ENCODE measurements at places on chromosomes 1 and 21.

- no peak for DNase-seq
These were observed 20.4 kb upstream of the WARS2 start for GRCh38 chr1:119160866-119161265.

- no peak for DNase-seq
These were observed 2.0 kb upstream of the SMYD3 start for GRCh38 chr1:246508897-246509688.

DNA sequence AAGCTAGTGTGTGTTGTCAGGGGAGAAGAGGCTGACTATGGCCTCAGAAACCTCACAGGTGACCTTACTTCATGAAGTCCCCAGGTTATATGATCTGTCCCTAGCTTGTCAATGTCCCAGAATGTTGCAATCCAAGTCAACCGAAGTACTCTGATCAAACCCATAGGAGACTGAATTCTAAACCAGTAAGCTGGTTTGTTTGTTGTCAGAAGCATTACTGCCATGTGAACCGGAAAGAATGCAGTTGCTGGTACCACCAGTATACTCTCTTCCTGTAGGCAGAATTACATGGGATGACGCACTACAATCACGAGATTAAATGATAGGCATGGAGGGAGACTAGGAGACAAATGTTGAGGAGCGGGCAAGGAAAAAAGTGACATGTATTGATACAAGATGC lies 26.1 kb upstream of the MAN1A2 start:
- no peak for DNase-seq

DNA sequence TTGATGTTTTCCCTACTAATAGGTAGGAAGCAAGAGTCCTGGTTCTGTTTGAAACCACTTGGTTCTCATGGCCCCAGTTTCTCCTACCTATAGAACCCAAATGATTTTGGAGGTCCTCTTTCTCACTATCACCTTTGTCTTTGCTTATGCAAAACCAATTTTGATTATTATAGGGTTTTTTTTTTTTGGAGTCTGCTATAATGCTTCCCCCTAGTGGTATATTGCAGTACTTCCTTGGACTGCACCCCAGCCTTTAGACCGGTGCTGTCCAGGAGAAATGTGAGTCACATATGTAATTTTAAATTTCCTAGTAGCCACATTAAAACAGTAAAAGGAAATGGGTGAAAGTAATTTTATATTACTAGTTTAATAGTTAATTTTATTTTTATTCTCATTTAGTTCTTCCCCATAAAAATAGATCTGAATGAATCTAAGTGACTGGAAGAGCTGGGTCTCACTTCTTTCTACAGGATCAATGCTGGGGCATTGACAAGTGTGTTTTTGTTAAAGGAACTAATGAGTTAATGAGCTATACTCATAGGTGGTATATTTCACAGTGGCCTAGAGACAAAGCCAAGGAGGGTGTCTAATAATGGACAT lies 10.6 kb downstream of the FCMR start:
- DNase-seq, result no peak

DNA sequence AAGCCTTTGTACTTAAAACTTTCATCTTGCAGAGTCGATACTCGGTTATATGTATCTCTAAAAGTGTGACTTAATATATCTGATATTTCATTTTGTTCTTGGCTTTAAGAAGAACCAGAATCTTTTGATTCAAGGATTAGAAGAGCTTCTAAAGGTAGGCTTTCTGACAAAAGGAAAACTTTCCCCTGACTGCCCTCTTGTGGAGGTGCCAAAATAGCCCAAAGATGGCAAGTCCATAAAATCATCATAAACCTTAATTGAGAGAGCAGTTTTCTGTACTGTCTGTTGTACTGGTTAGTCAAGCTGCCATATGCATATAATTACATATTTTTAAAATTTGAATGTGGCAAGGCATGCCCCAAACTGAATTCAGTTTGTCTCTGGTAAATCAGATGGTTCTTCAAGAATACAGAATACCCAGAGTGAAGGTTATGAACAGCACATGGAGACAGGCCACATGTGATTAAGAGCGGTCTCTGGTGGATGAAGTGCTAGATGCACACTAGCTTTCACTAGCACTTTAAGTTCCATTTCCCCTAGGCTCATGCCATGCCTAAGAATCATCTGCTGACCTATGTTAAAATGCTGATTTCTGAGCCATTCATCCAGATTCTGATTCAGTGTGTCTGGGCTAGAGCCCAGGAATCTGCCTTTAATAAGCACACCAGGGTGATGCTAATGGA lies 27.7 kb upstream of the ELAVL4 start:
- no peak for DNase-seq

DNA sequence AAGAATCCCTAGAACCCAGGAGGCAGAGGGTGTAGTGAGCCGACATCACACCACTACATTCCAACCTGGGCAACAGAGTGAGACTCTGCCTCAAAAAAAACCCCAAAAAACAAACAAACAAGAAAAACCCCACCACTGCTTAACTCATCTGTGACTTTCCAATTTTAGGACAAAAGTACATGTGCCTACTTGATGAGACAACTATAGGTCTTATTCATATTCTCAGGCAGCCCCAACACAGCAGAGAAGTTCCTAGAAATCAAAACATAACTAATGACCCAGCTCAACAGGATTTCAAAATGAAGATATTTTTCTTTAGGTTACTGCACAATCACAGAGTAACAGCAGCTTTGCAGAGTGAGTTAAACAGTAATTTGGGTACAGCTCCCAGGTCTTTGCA lies 26.4 kb downstream of the TIAM1 start:
- no peak for DNase-seq

DNA sequence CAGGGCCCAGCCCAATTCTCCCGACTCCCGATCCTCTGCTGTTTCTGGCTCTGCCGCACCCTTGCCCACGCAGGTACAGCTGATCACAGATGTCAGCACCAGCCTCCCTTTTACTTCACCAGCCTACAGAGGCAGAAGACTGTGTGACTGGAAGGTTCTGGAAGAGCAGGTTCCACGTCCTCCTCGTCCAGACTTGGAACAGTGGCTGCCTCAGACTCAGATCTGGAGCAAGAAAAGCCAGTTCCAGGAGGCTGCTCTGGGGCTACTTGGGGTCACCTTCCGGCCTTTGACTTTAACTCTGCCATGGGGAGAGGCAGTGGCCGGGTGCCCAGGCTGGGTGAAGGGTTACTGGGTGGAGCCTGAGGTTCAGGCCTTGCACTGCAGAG lies 16.1 kb upstream of the KLHDC7A start:
- DNase-seq, result no peak

DNA sequence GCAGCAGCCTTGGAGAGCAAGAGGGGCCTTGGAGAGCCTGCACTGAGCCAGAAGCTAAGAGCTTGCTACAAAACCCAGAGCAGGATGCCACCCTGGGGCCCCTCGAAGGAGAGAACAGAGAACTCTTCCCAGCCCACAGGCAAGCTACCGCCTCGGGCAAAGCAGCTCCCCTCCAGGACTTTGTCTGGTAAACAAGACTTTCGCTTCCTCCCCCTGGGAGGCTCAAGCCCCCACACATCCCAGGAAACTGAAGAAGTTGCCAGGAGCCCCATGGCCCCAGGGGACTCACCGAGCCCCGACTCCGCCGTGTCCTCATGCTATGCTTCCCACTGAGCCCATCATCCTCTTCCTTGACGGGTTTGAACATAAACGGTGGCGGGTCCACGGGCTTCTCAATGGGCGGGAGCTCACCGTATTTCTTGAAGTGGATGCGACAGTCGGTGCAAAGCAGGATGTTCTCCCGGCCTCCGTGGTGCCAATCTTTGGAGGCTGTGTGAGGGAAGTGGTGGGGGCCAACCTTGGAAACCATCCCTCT lies 45.9 kb downstream of the SLC45A1 start:
- no peak for DNase-seq

Data from stimulated activated CD4-positive, alpha-beta T cell treated with anti-CD3 and anti-CD28 coated beads, Interleukin-1b, Interleukin-23, amount 100 ng/mL, for 24 hours (primary cell).